ENCODE measurements at places on chromosomes 2 and 18.

DNA sequence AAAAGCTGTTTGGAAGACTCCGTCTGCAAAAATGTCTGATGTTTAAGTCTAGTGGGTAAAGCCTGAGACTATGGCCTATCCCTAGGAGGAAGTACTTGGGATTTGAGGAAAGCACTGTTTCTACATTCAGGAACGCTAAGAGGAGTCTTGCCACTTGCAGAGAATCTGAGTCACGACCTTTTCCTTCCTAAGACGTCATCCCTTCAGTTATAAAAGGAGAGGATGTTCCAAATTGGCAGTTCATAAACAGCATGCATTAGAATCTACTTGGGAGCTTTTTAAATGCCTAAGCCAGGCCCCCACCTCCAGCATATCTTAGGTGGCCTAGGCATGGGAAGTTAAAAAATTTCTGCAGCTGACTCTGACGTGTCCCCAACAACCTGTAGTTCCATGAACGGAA is 125.9 kb downstream of the TTC32 start:
- no peak for DNase-seq

GRCh38 chr2:119112770-119113488 is 45.6 kb downstream of the C1QL2 start:
- no peak for DNase-seq

DNA sequence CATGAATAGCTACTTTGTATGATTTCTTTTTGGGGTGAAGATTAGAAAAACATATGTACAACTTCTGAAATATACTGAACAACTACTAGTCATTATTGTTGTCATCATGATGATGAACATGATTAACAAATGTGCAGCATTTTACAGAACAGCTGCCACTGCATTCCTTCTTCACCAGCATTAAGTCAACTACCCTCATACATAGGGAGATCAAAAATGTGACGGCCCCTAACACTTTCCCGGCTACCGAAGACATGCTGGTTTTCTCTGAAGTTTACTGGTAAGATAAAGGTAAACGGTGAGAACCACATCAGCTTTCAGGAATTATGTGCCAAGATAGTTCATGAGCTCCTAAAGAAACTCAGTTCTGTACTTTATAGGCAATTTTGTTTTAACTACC is 121.0 kb upstream of the LRATD1 start:
- DNase-seq: peak; percentile 66

DNA sequence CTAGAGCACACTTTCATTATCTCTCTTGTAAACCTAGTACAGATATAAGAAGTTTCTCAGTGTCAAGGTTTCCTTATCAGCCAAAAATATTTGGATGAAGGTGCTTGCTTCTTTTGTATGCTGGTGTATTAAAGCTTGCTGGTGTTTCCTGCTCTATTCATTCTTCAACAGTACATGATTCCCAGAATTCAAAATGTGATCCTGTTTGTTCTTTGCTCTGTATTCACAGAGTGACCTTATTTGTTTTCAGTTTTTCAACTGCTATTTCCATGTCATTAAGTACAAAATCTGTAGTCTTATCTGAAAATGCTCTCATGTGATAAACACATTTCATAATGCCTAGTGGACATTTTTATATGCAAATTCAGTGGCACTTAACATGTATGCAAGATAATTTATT is 1185.8 kb downstream of the SUCLG1 start:
- peak; percentile 10 for DNase-seq

DNA sequence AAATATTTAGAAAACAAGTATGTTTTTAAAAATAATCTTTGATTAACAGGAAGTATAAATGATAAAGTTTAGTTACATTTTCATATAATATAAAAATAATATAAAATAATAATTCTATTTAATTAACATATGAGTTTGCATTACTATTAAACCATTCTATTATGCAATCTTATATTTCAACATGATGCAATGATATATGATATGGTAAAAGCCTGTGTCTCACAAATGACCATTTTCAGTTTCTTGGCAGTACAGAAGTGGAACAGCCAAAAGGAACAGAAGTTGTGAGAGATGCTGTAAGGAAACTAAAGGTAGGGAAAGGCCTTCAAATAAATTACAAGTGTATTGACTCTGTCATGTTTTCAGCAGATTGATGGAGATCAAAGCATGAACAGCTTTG is 230.8 kb downstream of the GULP1 start:
- DNase-seq: no peak
